H1 (cell line): ENCODE measurements at places on chromosomes 16 and 17. TPM values are rescaled to one million over a fixed set of nuclear protein-coding genes. Genes with fewer than 3 reads are reported as not detected.

Gene AMZ2
- total RNA-seq, result 66.4 and 71.0 TPM in 2 replicates

Gene BEAN1
- not detected in 2 replicates for total RNA-seq

Gene SDK2
- 3.6 and 3.9 TPM in 2 replicates for total RNA-seq

Gene MYH13
- not detected in 2 replicates for total RNA-seq

Gene LRRC37A
- total RNA-seq, result 1.8 and 2.9 TPM in 2 replicates

DNA sequence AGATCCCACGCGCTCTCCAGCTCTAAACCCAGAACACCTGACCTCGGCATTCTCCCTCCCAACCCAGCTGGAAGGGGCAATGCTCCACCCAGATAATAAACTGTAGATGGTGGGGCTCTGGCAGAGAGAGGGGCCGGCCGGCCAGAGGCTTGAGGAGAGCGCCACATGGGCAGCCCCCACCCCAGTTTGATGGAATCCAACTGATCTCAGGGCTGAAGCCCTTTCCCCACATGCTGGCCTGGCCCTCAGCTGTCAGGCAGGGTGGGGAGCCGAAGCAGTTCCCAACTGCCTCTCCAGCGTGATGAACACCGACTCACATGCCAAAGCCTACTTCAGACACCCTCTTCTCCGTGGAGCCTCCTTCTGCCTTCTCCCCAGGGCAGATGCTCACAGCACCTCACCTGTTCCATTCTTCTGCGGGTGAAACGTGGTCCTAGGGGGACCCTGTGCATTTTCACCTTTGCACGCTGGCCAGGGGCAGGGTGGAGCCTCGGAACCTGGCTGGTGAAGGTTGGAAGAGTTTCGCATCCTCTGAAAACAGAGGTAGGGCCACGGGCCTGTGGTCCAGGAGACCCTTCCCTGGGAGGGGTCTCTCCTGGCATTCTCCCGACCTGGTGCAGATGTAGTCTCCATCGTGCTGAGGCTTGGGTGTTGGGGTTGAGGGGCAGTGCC, 65.7 kb upstream of the ZNF469 start:
- DNase-seq, result no peak

GRCh38 chr17:2563543-2563942, 29.9 kb upstream of the PAFAH1B1 start:
- no peak for DNase-seq

DNA sequence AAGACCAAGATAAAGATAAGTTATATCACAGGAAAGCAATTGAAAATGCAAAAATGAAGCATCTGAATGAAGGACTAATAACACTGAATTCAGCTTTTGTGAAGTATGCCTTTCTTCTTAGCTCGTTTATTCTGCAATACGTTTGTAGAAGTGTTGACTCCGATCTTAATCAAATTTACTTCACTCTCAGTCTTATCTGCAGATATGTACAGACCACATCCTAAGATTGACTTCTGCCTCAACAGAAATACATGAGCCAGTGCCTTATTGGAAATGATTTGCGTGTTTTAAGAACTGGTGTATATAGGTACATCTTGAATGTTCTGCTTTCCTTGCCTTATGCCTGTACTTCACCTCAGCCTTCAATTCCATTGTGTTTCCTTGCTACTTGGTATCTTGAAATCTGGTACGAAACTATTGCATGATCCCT, 1.3 kb downstream of the ATF7IP2 start:
- DNase-seq, result no peak

GRCh38 chr17:75566416-75566815, 21.2 kb upstream of the MYO15B start:
- DNase-seq, result no peak

DNA sequence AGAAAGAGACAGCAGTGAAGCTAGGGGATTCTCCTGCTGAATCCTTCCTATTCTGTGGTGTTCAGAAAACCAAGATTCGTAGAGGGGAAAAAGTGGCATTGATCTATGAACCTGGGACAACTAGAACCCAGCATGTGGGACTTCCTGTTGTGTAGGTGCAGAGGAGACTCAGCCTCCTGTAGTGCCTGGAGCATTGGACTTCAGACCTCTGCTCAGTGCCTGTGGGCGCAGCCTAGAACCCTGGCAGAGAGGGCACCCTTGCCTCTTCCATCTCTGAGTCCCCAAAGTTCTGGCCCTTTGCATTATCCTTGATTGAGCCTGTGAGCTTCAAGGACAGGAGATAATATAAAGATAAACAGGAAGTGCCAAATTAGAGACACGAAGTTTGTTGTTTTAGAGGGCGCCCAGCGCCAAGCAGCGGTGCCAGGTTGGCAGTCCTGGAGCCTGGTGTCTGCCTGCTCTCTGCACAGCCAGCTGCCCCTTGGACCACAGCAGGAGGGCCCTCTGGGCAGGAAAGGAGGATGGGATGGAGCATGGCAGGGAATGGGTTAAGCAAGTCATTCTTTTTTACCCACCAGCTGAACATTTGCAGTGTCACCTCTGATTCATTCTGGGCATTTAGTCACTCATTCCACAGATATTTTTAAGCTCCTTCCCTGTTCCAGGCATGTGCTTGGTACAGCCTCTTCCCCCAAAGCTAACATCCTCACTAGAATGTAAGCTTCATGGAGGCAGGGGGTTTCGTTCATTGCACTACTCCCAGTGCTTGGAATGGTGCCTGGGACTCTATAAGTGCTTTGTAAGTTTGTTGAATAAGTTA, 11.9 kb upstream of the SP6 start:
- no peak for DNase-seq

- DNase-seq, result no peak
Measured at GRCh38 chr17:56866076-56866475, 32.1 kb downstream of the DGKE start.

GRCh38 chr17:4583782-4584100, 588 bp upstream of the SMTNL2 start:
- DNase-seq, result no peak

GRCh38 chr17:76104140-76104895, 731 bp upstream of the EXOC7 start:
- DNase-seq, result no peak

DNA sequence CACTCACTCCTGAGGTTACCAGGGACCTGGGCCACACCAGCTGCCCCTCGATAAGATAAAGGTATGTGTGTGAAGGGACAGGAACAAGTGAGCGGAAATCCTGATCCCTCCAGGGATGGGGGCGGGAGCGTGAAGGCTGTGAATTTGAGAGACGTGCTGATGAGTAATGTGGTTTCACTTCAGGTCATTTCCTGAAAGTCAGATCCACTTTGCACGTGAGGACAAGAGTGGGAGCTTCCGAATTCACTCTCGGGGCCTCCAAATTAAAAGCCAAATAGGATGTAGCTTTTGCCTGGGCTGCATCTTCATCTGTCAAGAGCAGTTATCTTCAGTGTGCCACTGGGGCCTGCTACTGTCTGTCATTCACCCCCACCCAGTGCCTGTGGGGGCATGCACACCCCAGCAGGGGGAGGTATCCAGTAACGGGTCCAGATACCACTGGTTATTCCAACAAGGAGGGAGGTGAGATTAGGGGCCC, 87.4 kb upstream of the LHX1 start:
- DNase-seq, result no peak

- DNase-seq, result no peak
Measured at GRCh38 chr16:56944954-56945839, 13.3 kb downstream of the HERPUD1 start.

DNA sequence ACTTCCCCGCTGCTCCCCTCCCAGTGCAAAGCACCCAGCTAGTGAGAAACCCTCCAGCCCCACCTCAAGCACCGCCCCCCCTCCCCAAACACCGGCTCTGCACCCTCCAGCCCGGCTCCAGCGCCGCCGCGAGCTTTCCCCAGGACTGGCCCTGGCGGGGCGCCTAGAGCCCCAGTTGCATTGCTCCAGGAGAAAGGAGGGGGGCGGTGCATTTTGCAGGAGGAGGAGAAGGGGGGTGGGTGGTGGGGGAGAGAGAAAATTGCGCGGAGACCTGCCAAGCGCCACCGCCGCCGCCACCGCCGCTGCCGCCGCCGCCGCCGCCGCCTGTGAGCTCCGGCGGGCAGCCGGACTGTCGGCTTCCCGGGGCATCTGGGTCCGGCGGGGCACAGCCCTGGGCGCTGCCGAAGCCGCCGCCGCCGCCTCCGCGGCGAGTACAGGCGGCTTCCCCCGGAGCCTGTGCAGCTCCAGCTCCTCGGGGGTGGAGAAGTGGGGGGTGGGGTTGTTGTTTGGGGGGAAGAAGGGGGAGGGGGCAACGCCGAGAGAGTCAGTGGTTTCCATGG, 333 bp upstream of the NOG start:
- DNase-seq, result no peak

GRCh38 chr17:73268582-73269328, 7.1 kb upstream of the CPSF4L start:
- no peak for DNase-seq

DNA sequence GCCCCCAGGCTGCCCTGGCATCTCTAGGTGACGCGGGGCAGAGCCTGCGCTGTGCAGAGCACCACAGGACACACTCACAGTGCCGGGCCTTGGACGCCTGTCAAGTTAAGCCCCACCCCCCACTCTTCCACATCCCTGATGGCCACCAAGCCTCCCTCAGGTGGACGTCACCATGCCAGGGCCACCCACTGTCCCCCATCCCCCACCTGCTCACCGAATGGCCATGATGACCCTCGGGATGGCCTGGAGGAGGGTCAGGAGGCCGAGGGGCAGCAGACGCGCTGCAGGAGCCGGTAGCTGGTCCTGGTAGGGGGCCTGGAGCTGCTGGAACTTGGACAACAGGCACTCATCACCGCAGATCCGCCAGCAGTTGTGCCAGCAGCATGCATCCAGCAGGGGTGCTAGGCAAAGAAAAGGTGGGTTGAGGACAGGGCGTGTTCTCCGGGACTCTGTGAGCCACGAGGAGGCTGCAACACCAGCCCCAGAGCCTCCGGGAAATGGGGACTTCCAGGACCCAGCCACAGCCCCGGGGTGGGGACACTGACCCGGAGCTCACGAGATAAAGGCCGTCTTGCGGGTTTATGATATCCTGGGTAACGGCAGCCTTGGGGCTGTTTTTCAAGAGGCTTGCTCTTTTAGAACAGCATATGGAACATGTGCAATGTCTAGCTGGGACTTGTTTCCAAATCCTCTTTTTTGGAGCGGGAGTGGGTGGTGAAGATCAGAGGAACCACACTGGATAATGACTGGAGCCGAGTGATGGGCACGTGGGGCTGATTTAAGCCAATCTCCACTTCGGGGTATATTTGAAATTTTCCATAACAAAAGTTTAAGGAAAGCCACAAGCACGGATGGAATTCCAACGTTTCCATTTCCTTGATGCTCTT, 11.4 kb downstream of the C16orf95 start:
- DNase-seq, result no peak

GRCh38 chr16:67653128-67653788, 6.8 kb downstream of the ACD start:
- DNase-seq, result no peak

- no peak for DNase-seq
Measured at GRCh38 chr17:64538508-64539130, 31.8 kb downstream of the CEP95 start.

DNA sequence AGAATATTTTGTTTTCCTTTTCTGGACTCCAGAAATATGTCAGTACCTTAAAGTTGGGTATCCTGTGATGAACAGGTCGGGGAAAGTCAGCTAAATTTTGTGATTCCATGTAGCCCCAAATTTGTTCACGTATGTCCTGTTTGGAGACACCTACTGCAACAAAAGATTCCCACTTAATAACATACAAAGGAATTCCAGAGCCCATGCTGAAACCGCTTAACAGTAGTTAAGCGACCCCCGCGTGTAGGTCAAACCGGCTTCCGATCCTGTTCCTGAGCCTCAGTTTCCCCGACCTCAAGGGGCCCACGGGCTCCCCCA, 477 bp downstream of the MTHFSD start:
- DNase-seq, result no peak

GRCh38 chr16:78894886-78895285, 705.7 kb downstream of the MAF start:
- DNase-seq, result no peak

DNA sequence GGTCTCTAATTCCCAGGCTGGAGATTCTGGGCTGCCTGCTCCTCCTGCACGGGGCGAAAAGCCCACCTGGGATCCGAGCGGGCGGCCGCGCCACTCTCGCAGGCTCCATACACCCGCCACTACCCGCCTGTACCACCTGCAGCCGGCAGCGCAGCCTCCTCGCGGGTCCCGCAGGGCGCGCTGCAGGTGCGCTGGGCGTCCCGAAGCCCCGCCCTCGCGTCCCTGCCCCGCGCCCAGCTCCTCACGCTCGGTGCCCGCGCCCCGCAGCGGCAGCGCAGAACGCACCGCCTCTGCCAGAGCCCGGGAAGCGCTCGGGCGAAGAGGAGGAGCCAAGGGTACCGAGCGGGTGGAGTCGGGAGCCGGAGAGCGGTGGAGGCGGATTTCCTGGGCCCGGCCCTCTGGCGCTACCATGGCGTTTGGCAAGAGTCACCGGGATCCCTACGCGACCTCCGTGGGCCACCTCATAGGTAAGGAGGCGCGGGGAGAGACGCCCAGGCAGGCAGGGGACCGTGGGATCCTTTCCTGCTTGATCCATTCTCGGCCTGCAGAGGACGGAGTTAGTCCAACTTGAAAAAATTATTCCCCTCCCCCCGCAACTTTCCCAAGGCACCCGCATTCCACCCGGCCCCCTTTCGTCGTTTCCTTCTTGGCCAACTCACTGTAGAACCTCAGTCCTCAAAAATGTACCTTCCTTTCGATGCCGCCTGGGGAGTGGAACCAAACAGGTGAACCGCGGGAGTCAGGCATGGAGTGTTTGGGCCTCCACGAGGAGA, at the start of gene TOM1L1:
Gene TOM1L1 (plus strand): TSS at position 396 of the 773 bp plus-strand sequence. CDS start 14 bp downstream, at position 410.
- peak; percentile 56 for DNase-seq

DNA sequence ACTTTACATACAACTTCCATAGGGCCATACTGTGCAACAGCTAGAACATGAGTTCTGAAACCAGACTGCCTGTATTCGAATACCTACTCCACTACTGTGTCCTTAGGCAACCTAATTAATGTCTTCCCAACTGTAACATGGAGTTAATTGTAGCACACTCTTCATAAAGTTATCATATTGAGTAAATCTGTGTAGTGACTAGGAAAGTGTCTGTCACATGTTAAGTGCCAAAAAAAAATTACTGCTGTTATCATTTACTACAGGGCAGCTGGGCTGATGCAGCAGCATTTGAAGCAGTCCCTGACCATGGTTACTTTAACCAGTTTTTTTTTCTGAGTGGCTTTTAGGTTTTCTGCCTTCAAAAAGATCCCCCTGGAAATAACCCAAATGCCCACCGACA, 10.9 kb upstream of the ZNF23 start:
- no peak for DNase-seq

DNA sequence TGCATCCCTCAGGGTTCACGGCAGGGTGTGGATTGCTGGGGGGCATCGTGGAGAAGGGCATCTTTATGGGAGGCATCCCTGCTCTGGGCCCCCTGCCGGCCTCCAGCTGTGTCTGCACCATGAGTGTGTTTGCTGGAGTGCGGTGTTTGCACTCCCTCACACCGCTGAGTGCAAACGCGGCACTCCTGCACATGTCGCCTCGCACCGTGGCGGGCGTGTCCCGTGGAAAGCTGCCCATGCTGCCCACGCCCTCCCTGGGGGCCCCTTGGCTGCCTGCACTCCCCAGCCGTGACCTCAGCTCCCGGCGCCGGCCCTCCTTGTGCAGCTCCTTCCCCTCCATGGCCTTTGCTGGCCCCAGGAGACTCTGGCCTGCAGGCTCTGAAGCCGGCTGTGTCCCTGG, 74.6 kb upstream of the ZNF750 start:
- DNase-seq, result no peak

GRCh38 chr16:1793578-1794220, at the start of gene IGFALS:
IGFALS (minus strand) TSS chr16:1793705; CDS start chr16:1793652, 53 bp downstream.
- DNase-seq, result no peak

GRCh38 chr16:80932708-80933095, 74.0 kb downstream of the CMC2 start:
- no peak for DNase-seq

- peak; percentile 38 for DNase-seq
Measured at GRCh38 chr17:80649672-80650330, 105.2 kb downstream of the RPTOR start.

- no peak for DNase-seq
Measured at GRCh38 chr16:20064931-20065330, 8.8 kb downstream of the GPR139 start.
